ENCODE measurements at places on chromosomes 2 and 18. TPM values are rescaled to one million over a fixed set of nuclear protein-coding genes. Genes with fewer than 3 reads are reported as not detected.

The SCN3A gene
- total RNA-seq: 1.3 TPM

- no peak for DNase-seq
Observed at GRCh38 chr2:53202063-53202462, 565.5 kb upstream of the CHAC2 start.

DNA sequence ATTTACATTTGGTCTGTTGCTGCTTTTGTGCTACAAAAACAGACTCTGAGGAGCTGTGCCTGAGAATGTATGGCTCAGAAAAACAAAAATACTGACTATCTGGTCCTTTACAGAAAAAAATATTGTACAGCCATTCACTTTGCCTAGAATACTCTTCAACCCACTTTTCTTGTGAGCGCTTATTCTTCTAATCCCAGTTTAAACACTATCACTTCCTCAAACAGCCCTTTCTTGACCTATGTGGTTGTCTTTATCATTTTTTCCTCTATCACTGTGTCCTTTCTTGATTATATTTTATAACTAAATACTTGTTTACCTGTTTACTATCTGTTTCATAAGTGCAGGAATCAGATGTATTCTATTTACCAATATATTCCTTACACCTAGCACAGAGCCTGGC, 33.5 kb downstream of the CUL3 start:
- DNase-seq: no peak

- DNase-seq: no peak
Observed at GRCh38 chr2:167935803-167936110, 311.6 kb downstream of the STK39 start.

DNA sequence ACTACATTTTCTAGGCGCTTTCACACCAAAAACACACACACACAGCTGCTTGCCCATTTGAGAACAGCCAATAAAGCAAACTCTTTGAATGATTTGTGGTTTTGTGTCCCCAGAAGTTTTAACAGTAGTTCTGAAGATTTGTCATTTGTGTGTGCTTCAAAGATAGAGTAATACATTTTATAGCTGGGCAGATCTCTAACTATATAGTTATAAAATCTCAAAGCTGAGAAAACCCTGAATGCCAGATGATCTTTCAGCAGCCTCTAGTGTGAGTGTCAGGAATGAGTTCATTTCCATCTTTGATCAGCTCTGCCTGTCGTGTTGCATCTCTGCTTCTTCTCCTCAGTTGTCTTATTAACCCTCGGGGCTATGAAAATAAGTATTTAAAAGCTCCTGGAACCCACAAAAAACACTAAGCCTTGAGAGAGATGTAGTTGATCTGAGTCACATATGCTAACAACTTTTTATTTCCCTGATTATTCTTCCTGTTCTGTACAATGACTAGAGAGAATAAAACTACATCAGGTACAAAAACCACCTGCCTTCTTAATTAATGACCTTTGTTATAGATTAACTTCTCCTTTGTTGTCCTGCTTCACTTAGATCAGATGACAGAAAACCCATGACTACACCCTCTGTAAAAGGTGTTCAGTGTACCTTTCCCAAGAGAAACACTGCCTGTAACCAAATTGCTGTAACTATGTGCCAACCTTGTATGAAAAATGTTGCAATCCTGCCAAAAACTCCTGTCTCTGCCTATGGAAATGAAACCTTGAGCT, 30.0 kb upstream of the SLC3A1 start:
- no peak for DNase-seq
